D341Med (cell line): ENCODE measurements at places on chromosomes 13 and 19.
A peak's percentile ranks its signal among the peaks of the same experiment; 100 is the strongest.

DNA sequence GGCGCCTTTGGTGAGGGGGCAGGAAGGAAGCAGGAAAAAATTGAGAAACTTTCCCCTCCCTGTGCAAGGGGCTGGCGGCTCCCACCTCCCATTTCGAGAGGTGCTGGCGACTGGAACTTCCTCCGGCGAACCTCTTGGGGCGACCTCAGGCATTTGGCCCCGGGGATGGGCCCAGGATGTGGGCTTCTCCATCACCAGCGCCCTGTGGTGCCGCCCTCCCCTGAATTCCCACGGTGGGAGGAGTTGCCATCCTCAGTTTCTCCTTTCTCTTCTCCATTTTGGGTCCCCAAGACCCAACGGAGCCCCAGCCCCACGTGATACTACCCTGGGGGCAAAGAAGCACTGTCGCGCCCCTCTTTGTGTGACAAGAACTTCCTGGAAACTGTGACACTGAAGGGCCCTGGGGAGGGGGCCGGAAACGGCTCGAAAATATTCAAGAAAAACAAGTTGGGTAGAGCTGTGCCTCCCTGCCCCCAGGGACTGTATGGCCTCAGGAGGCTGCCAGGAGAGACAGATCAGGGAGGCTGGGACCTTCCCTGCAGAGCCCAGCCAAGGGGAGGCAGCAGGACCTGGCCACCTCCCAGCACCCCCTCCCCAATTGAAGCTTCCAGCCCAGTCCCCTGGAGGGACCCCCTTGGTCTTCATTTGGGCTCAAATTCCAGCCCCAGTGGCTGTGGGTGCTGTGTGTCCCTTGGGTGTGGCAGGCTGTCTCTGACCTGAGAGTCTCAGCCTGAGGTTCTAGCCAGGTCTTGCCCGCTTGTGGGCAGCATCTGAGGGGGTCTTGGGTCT lies 16.2 kb upstream of the AP1M2 start:
- DNase-seq, result peak; percentile 48

DNA sequence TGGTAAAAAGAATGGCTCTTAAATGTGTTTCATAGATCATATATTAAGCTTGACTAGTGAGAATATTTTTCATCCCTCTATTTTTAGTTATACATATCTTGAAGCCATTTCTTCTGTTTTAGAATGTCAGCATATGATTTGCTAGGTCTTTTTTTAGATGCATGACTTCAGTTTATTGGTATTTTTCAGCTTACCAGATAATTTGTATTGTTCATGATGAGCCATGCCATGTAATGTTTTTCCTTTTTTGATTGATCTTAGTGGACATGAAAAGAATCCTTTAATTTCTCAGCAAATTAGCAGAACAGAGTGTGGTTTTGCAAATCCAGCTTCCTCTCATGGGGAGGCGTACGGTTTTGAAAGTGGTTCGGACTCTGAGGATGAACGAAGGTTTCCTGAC lies 168.5 kb downstream of the LMO7 start:
- DNase-seq, result no peak

DNA sequence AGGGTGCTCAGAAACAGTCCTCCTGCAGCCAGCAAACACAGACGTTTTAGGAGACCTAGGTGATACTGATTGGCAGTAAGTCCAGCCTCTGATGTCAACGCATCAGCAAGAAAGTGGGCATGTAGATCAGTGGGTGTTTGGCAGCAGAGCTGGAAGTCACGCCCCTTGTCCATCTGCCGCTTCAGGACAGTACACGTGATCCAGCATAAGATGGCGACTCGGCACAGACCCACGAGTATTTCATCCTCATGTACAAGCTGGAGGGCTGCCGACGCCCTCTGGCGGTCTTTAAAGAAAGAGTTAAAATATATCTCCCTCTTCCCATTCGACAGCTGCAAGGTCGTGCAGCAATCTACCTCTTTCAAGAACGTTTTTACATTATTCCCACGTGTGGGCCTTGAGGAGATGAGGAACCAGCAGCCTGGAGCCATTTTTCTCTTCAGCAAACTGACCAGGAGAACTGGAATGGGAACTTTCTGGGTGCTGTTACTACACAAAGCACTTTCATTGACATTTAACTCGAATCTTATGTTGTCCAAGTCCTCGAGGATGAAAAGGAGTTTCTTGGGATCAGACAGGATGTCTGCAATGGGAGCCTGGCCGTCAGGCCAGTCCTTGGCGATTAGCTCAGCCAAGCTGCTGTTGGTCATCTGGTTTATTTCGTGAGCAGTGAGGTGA lies 22.3 kb downstream of the NLRP11 start:
- DNase-seq, result peak; percentile 90

DNA sequence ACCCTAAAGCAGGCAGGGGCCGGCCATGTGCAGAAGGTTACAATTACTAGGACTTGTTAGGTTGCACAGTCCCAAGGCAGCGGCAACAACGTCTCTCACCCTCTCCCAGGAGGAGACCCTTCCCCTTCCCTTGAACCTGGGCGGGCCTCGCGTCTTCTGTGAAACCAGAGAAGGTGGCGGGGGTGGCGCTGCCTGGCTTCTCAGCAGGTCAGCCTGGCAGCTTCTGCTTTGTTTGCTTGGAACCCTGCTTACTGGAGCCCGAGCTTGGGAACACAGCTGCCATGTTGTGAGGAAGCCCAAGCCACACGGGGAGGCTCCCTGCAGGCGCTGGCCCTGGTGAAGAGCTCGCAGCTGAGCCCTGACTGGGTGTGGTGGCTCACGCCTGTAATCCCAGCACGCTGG lies 15.5 kb downstream of the MKNK2 start:
- no peak for DNase-seq

DNA sequence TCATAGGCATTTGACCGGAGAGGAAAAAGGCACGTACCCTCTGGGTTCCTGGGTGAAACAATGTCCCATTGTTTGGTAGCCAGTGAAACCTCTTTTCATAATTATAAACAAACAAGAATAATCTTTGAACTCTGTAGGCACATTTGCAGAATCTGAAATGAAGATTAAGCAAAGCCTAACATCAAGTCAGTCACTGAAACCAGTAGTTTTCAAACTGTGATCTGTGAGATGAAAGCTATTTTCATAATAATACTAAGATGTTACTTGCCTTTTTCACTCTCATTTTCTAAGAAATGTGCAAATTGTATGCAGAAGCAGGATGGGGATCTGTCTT lies 105.4 kb downstream of the WDFY2 start:
- no peak for DNase-seq
